ENCODE measurements at places on chromosomes 12 and 14.

DNA sequence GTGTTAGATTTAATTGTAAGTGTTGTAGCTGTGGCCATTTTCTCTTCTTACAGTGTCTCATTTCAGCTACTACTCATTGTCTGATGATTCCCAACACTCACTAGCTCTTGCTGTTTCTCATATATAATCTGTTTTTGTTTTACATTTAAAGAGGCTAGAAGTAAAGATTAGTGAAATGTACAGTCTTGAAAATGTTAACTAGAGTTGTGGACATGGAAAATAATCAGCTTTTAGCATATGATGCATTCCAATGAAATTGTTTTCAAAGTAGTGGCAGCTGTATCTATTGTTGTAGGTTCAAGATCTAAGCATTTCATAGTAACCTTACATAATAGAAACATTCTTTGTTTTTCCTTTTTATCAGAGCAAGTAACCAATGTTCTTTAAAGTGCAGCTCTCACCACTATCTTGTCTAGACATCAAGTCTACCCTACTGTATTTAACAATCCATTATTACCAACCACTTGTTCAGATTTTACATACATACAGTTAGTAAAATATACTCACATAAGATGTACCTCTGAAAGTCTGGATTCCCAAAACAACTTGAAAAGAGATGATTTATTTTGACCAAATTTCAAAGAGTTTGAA is 76.9 kb downstream of the PPHLN1 start:
- DNase-seq = no peak

GRCh38 chr12:19227190-19227879 is 97.8 kb downstream of the PLEKHA5 start:
- no peak for DNase-seq

DNA sequence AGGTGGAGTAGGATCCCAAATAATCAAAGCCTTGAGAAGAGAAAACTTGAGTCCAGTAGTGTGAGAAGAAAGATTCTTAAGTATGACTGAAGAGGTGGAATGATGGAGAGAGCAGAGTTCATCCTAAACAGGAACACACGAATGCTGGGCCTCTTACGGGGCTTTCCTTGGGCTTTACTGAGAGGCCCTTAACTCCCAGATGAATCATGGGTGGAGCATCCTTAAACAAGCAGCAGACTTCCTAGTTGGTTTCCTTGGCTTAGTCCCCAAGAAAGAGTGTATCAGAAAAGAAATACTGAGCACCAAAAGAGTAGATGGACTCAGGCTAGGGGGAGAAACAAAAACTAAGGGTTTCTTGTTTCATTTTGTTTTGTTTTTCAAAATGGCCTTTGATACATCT is 132.5 kb downstream of the GPR135 start:
- no peak for DNase-seq

DNA sequence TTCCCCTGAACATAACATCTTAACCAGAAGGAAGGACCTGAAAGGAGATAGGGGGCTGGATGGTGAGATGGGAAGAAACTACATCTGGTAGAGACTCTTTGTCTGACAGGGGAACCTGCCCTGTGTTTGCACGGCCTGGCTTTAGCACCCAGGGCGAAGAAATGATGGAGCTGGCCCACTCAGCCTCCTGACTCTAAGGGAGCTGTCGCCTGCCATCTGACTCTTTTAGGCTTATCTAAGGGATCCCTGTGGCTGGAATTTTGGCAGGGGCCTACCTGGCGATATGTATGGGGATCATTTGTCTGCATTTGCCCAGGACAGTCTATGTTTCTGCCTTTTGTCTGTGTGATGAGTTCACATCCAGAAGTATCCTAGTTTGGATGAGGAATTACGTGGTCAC is 15.6 kb upstream of the CACNA2D4 start:
- no peak for DNase-seq

DNA sequence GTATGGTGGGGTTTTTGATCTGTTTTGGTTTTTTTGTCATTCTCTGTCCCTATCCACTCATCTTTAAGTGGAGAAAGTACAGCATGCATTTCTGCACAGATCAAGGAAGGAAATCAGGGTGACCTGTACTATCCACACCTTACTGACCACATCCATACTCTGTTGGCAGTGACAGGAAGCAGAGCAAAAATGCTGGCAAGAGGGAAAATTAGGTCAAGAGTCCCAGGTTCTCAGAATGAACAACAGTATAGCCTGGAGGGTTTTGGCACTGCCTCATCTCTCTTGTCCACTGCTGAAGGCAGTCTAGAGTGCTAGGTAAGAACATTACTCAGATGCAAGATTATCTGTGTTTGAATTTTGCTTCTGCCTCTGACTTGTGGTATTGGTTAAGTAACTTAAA is 70.7 kb downstream of the TAOK3 start:
- no peak for DNase-seq

DNA sequence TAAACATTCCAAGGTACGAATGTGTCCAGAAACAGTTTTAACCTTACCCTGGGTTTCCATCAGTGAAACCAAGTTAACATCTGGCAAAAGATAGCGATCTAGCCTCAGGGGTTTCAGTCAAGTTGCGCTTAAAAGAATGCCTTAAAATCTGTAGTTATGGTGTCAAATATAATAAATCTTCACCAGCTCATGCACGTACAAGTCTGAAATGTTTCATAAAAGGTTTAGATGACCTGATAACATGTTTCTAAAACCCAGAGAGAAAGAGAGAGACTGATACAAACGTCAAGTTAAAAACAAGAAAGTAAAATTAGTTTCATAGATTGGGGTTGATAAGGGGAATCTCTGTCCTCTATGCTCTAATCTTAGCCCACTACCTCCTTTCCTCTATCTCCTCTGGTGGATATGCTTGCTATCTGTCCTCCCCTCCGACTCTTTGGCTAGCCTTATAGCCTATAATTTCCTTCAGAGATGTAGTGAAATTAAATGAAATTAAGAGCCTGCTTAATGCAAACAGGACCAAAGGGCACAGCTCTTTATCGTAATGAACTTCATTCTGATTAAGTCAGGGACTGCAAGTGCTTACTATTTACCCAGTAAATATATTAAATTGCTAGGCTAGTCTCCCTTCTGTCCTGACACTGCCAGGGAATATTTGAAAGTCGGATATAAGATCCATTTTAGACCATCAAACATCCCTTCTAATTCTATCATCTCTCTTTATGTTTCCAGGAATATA is 18.4 kb upstream of the FOS start:
- no peak for DNase-seq

- no peak for DNase-seq
Observed at GRCh38 chr12:51755251-51755650, 93.3 kb downstream of the FIGNL2 start.

DNA sequence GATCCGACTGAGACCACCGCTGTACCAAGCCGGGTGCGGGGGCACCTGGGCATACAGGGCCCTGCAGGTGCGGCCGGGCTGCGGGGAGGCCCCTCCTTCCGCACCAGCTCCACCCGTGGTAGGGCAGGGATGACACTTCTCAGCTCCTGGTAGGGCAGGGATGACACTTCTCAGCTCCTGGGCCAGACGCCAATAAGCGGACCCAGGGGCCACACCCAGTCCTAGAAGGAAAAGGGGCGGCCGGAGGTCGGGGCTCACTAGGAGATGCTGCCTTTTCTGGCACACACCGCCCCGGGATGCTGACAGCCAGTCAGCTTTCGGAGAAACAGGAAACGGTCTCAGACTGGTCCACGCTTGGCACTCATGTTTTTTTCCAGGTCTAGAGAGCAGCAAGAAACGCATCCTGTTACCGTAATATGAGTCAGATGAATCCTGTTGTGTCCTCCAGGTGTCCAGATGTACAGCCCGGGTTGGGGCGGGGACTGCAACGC is 34.8 kb downstream of the NFKBIA start:
- DNase-seq = no peak

DNA sequence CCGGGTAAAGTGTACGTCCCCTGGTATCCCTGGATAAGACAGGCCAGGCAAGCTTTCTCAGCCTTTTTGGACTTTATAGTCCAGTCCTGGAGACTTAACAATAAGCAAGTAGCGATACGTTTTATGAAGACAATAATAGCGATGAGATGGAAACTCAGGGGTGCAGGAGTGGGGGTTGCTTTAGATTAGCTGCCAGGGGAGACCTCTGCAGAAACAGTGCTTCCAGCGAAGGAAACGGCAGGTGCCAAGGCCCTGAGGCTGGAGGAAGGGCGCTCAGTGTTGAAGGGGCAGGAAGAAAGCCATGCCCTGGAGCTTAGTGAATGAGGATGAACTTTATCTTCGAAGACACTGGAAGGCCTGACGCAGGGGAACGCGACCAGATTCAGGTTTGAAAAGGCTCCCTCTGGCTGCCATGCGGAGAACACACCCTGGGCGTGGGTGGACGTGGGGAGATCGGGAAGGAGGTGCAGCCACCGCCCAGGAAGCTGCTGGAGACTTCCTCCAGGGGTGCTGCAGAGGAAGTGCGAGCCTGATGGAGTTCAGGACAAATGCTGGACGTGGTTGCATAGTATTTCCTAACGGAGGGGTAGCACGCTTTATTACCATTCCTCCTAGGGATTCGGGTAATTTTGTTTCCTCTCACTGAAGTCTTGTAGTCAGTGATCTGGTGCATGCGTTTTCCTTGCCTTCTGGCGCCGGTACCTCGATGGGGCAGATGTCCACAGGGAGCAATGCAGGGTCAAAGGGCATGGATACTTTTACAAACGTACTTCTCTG is 26.1 kb upstream of the UBC start:
- no peak for DNase-seq

- no peak for DNase-seq
Observed at GRCh38 chr14:32938719-32939253, at the start of gene NPAS3. Gene NPAS3 (plus strand): TSS chr14:32938879.

All from SW 1271 (cell line).